Memory B cell (primary cell): ENCODE measurements at places on chromosomes 11 and 22.

GRCh38 chr11:20762116-20762844 lies 92.9 kb downstream of the NELL1 start:
- DNase-seq, result no peak

DNA sequence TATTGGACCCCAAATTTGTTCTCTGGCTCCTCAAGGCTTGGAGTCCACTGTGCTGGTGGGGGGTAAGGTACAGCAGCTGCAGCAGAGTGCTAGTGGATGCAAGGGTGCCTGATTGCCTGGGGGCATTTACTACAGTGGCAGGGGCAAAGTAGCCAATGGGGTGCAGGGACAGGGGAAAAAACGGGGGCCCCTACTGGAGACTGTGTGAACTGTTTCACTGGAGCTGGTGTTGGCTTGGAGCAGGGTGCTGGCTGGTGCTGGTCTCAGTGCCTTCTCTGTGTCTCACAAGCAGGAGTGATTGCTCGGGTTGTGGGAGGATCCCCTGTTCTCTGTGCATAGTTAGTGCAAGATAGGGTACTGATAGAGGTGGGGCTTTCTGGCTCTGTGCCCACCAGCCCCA lies 935.9 kb downstream of the JRKL start:
- DNase-seq, result no peak

DNA sequence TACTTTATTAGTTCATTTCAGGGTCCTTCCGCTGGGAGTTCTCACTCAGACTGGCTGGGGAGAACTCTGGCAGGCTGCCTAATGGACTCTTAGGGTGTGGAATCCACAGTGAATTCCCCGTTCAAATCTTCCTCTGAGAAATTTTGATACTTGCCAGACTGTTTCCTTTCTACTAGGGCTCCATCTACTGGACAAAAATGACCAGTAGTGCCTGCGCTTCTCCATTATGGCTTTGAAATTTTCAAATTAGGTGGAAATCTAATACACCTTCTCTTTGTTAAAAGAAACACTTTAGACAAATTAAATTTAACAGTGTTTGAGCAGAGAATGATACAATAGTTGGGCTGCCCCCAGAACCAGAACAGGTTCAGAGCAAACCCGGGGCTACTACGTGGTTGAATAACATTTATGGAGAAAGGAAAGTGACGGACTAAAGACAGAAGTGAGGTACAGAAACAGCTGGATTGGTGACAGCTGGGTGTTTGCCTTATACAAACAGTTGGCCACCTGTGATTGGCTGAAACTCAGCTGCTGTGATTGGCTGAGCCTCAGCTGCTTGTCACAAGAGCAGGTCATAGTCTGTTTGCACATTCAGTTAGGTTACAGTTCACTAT lies 52.9 kb upstream of the FDX1 start:
- peak; percentile 28 for DNase-seq

- no peak for DNase-seq
Measured at GRCh38 chr11:2671748-2672147, 28.0 kb downstream of the KCNQ1OT1 start.

GRCh38 chr11:72743321-72744221 lies 8.6 kb downstream of the ARAP1 start:
- DNase-seq, result peak; percentile 66

GRCh38 chr22:41636467-41636866 lies 15.4 kb downstream of the XRCC6 start:
- no peak for DNase-seq

GRCh38 chr11:131672191-131672590 lies 301.8 kb downstream of the NTM start:
- no peak for DNase-seq

- no peak for DNase-seq
Measured at GRCh38 chr11:20493340-20493739, 105.8 kb downstream of the PRMT3 start.

DNA sequence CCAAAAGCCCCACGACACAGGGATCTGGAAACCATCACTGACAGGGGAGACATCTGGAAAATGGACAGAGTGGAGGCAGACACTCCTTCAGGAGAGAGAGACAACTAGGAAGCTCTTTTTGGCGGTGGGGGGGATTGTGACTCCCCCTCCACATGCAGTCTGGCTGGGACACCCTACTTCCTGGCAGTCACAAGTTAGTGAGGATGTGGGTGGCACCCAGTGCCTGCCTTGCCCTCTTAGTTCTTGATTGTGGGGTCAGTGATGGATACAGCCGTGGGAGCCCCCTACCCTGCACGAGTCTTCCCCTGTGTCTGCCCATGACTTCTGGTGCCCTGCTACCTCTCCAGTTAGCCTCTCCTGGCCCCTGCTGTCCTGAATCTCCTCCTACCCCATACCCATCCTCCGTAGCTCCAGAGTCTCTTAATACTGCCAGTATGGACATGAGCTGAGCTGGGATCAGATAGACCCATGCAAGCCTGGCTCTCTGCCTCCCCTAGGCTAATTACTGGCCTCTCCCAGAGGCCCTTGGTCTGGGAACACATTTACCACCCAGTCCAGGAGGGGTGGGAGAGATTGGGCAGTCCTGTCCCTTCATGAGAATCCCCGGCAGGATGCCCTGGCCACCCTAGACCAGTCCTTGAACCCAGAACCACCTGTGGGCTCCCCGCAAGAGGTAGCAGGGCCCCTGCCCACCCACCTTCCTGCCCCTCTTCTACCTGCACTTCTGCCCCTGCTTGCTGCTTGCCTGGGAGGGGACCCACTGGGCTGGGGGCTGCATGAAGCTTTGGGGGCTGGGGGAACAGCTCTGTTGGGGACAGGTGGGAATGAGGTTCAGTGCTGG lies 22.8 kb downstream of the RHBDD3 start:
- DNase-seq, result no peak

- no peak for DNase-seq
Measured at GRCh38 chr11:2473361-2474058, 28.7 kb downstream of the KCNQ1 start.

DNA sequence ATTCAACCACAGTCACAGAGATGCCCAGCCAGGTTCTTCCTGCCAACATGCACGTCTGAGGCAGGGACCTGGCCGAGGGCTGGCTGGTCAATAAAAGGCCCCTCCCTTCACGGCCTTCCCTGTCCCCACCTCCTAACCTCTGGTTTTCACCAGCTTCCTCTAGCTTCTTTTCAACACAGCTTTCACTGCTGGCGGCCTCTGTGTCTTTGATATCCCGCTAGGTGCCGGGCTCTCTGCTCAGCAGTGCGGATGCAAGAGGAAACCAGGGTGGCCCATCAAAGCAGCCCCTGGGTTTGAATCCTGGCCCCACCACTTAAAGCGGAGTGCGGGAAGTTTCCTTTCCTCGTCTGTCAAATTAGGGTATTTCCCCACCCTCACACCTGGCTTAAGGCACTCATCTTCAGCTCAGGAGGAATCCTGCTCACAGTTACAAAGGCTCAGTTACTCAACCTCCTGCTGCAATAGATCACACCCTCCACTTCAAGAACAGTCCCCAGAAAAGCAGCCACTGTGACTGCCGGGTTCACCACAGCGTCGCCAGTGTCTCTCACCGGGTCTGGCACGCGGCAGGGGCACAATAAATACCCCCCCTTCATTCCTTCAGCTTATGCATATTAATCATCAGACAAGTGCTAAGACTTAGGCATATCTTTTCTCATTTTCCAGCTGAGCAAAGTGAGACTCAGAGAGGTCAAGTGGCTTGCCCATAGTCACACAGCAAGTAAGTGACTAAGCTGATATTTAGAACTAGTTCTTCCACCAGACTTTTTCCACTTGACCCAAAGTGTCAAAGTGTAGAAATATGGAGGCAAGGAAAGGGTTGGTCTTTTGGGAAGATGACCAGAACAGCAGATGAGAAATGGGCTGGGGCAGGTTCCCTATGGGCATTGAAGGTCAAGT lies 45.7 kb downstream of the TXN2 start:
- peak; percentile 48 for DNase-seq

DNA sequence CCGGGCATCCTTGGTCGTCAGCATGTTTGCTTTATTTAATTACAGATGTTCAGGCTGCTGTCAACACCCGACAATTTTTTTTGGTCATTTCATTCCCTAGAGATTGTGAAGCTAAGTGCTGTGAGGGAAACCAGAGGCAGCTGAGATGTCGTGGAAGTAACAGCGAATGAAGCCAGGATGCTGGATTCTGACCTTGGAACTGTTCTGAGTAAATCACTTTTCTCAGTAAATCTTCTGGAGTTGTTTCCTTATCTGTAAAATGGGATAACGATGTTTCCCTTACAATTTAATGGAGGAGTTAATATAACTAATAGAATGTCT lies 390 bp upstream of the CKAP5 start:
- DNase-seq, result no peak

DNA sequence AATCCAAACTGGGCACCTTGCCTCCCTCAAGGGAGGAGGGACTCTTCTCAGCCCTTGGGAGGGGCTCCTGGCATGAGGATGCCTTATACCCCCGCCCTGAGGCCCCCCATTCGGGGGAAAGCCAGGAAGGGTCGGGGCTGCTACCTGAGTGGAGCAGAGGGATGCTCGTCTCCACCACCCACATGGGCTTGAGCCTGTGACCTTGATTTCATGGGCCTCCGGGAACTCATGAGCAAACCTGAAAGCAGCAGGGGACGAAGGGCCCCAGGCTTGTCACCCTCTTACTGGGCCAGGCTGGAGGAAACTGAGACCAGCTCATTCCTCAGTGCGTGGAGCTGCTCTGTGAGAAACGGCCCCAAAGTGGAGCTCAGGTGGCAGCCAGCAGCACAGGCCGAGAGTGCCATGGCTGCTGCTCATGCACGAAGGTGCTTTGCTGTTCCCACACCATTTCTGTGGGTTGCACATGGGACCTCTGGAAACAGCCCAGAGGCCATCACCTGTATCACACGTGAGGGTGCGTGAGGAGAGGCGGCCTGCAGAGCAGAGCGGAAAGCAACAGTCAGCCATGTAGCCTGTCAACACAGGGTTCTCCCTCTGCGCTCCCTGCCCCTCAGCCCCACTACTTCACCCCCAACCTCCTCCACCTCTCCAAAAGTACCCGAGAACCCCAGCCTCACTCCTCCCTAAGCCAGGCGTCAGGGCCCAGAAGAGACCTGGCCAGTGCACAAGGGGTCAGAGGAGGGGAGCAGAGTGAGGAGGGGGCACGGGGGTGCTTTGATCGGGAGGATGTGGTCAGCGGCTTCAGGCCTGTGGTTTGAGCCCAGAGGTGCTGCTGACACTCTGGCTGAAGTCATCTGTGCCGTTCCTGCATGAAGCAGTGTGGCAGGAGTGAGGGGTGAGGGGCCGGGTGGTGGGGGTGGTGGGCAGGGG lies 14.1 kb upstream of the IL2RB start:
- DNase-seq, result no peak

- DNase-seq, result no peak
Measured at GRCh38 chr11:131042041-131042390, 125.7 kb upstream of the SNX19 start.

DNA sequence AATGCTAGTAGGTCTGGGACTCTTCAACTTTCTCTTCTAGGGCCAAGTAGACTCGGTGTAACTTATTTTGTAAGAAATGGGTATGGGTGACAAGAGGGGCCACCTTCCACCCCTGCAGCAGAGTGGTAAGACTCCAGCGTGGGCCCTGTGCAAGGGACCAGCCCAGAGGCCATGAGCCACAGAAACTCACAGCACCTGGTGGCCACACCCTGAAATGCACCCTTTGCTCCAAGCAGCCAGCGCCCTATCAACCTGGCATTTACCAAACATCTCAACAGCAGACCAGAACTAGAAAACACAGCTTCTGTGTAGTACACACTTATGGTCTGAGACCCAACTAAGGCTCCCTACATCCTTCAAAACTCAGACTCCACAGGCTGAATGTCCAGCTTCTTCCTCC lies 5.7 kb downstream of the CDCA5 start:
- peak; percentile 67 for DNase-seq

- peak; percentile 58 for DNase-seq
Measured at GRCh38 chr11:10302744-10303557, 1.9 kb upstream of the ADM start.

GRCh38 chr11:85472953-85473352 lies 154.2 kb downstream of the DLG2 start:
- DNase-seq, result no peak

DNA sequence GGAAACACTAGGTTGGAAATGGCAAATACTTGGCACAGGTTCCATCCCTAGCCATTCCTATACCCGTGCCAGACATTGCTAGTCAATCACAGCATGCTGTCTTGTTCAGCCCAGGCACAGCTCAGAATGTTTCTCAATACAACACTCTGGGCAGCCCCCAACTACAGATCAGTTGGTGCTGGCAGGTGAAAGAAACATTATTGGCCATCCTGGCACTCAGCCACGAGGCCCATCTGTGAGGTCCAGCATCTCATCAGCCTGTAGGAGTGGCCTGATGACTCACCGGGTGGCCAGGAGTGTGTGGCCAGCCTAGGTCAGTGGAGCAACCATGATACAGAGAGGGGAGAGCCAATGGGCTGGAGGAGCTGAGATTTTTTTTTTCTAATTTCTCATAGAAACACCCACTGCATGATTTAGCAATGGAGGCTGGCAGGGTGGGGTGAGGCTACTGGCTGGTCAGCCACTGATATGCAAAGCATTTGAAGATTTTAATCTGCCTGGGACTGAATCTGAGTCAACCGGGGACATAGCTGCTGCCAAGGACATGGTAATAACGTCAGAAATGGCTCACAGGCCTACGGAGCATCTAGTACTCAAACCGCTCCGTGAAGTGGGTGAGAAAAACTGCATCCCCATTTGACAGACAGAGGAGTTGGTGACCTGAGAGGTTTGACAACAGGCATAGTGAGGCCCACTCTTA lies 5.4 kb downstream of the MYO18B start:
- no peak for DNase-seq

DNA sequence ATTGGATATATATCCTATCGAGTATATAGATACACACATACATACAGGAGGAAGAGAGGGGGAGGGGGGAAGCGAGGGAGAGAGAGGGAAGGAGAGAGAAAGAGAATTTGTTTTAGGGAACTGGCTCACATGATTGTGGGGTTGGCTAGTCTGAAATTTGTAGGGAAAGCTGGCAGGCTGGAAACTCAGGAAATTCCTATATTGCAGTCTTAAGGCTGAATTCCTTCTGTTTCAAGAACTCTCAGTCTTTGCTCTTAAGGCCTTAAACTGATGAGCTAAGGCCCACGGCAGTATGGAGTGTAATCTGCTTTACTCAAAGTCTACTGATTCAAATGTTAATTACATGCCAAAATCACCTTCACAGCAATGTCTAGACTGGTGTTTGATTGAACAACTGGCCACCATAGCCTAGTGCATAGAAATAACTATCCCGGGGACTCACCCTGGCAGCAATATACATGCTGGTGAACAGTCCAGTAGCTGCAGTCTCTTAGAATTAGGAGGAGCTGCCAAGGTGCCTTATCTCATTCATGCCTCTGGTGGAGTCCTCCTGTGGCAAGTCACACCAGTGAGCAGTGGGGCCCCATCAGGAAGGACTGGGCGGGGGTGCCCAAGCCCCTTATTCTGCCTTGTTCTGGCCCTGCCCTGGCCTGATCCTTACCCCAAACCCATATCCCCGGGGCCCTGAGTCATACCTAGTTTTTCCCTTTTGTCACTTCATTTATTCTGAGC lies 59.7 kb upstream of the AMPD3 start:
- no peak for DNase-seq

- DNase-seq, result no peak
Measured at GRCh38 chr22:29469755-29470154, 10.3 kb upstream of the NEFH start.

DNA sequence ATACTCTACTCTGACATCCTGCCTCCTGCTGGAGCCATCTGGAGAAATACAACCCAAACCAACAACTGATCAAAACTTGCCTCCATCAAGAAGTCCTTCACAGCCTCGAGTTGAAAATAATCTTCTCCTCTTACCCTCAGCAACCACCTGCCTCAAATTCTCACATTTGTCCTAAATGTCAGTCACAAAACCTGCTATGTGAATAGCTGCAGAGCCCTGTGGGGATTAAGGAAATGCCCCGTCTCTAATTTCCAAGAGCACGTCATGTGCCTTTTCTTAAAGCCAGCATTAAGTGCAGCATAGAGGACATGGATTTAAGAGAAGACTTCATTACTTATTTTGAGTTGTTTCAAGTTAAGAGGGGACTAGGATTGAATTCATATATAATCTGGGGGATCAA lies 105.9 kb downstream of the TRPC6 start:
- no peak for DNase-seq
